ENCODE measurements at places on chromosomes 5 and 9.

DNA sequence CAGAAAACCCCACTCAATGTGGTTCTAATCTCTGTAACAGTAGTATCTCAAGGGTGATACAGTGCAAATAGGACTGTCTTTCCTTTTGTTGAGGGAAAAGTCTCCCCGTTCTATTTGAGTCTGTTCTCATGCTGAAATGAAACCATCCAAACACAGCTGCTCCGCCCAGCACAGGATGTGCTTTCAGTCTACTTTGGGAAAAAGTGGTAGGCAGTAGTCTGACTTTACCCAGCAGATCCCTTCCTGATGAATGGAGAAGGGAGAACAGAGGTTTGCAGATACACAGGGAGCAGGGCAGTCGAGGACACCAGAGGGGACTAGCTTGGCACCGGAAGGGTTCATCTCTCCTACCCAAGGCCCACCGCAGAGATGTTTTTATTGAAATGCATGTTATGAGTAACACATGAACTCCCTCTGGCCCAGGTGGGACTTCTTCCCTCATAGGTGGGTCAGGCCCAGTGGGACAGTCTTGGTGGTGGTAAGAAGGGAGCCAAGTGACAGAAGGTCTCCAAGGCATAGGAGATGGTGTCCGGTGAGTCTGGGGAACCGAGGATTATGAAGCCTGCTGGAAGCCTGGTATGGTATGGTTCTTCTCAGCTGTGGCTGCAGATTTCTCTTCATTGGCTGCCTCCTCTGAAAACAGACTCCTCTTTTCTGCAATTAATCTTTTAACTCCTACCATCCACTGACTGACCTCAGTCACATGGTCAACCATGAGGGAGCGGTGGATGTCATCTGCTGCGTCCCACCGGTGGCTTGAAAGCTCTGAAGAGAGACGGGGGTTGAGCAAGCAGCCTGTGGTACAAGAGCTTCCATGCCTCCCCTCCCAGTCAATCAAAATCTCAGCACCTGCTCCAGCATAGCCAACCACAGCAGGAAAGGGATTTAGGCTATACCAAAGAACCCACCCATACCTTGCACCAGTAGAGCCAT, 3.0 kb downstream of the EIF4EBP3 start:
- DNase-seq, result no peak

DNA sequence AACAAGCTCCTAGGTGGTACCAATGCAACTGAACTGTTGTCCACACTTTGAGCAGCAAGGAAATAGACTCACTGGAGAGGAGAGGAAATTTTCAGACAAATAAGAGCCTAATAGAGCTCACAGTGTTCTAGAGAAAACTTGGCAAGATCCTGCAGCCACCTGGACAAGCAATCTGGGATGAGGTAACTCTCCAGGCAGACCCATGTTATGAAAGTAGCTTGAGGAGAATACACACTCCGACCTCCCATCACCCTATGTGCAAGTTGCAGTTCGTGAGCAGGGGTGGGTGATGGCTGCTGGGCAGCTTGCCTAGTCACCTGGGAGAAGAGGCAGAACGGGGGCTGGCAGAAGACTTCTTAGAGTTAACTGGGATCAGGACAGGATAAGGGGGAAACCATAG, 102.2 kb downstream of the KLF4 start:
- no peak for DNase-seq

GRCh38 chr9:30796764-30797163, 1587.7 kb upstream of the ACO1 start:
- DNase-seq, result no peak

DNA sequence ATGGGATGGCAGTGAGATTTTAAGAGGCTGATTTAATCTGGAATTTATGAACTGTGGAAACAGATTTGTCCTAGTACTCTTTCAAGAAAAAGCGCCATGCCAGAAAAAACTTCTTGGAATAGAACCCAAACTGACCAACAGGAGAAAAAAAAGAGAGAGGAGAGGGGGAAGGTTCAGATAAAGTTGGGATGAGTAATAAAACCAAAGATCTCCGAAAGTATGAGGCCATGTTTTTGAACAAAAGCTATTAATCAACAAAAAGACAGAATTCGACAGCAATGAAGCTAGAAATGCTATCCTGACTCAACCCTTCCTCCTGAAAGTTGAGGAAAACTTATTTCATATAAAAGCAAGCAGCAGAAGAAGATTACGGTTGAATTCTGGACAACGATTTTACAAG, 135.5 kb downstream of the CEMIP2 start:
- no peak for DNase-seq

GRCh38 chr5:120463991-120464626, at the start of gene PRR16:
Gene PRR16 (plus strand): TSS chr5:120464300.
- DNase-seq, result no peak

- DNase-seq, result no peak
These were observed 211.6 kb downstream of the MAPKAP1 start for GRCh38 chr9:125495172-125496119.

- DNase-seq, result no peak
These were observed 868.1 kb upstream of the CDH9 start for GRCh38 chr5:27906481-27906880.

DNA sequence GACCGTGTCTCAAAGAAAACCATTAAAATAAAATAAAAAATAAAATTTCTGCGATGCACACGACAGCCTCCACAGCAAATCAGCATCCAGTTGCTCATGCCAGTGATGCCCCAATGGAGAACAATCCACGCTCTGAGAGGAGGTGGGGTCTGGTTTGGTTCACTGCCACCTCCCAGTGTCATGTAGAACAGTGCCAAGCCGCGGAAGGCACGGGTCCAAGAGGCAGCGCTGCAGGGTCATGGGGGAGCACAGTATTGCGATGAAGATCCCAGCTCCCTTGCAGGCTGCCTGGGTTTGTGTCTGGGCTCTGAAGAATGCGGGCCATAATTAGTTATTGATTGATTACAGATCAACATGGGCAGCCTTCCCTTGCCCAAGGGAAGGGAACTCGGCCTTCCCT, 6.1 kb upstream of the CACFD1 start:
- DNase-seq, result no peak

DNA sequence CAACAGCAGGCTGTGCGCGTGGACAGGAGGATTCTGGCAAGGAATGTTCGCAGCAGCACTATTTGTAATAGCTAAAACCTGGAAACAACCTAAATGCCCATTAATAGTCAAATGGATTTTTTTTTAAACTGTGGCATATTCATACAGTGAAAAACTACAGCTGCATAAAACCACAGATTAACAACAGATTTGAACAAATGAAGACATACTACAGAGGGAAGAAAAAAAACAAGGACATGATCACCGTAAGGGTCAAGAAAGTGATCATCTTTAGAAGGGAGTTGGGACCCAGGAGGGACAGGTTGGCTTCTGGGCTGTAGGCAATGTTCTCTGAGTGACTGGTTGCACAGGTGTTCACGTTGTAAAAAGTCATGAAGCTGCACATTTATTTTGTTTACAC, 1.2 kb upstream of the TMOD1 start:
- DNase-seq, result no peak

DNA sequence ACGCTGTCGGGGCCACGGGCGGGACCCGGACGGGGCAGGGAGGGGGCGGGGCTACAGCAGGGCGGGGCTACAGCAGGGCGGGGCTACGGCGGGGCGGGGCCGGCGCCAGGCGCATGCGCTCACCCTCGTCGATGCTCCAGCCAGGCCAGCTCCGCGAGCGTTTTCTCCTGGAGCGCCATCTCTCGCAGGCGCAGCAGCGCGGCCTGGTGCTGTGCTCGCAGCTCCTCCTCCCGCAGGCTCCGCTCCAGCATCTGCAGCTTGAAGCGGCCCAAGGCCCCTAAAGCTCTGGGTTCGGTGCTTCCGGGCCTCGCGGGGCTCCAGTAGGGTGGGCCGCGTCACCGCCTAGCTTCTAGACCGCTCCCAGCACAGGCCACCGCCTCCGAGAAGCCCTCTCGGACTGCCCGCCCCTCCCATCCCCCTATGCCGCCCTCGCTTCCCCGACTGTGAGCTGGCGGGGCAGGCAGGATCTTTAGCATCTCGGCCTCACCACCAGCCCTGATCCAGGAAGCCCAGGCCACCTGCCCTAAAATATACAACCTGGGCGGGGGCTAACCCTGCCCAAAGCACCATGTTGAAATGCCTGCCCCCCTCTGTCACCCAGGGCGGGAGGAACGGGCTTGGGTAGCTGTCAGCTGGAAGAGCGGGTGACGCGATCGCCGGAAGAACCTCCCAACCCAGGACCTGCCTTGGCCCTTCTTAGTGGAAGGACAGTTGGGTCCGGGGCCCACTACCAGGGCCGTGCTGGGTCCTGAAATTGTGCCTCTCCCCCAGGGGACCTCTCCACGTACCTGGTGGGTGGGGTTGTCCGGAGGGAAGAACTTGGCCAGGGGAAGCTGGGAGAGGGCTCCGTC, 21.9 kb upstream of the QSOX2 start:
- peak; percentile 91 for DNase-seq

- no peak for DNase-seq
These were observed 43.7 kb upstream of the SHOC1 start for GRCh38 chr9:111838439-111838838.

- DNase-seq, result no peak
These were observed 45.9 kb downstream of the MEGF9 start for GRCh38 chr9:120668399-120668798.

GRCh38 chr9:5500441-5501235, 9.7 kb upstream of the PDCD1LG2 start:
- no peak for DNase-seq

DNA sequence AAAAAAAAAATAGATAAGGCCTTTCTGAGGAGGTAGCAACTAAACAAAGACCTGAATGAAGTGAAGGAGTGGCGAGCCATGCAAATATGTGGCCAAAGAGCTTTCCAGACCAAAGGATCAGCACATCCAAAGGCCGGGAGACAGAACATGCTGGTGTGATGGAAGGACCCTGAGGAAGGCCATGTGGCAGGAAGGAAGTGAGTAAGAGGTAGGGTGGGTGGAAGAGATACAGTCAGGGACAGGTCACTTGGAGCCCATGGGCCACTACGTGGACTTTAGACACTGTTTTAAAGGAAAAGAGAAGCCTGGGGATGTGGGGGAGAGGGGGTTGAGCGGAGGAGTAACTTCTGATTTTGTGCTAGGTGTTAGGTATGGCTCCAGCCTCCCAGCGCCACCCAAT, 31.3 kb downstream of the SPRY4 start:
- no peak for DNase-seq

All from CD4-positive, alpha-beta T cell treated with Interleukin-12 subunit alpha and Interleukin-12 subunit beta, for 1 hour (primary cell).